ENCODE measurements at places on chromosomes 13 and 19.

DNA sequence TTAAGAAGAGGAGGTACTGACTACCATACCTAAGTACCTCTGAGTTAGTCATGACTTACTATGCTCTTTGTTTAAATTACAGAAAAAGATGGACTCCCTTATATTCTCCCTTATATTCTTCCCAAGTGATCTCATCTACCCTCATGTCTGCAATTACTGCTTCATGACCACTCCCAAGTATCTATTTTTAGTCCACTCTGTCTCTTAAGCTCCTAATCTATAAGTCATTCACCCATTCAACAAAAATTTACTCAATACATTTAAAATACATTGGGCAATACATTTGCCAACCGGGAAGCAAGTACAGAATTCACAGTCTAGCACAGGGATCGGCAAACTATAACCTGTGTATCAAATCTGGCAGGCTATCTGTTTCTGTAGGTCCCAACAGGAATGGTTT, 42.6 kb downstream of the KPNA3 start:
- no peak for DNase-seq

- DNase-seq = no peak
Measured at GRCh38 chr13:80131204-80131603, 209.7 kb downstream of the SPRY2 start.

DNA sequence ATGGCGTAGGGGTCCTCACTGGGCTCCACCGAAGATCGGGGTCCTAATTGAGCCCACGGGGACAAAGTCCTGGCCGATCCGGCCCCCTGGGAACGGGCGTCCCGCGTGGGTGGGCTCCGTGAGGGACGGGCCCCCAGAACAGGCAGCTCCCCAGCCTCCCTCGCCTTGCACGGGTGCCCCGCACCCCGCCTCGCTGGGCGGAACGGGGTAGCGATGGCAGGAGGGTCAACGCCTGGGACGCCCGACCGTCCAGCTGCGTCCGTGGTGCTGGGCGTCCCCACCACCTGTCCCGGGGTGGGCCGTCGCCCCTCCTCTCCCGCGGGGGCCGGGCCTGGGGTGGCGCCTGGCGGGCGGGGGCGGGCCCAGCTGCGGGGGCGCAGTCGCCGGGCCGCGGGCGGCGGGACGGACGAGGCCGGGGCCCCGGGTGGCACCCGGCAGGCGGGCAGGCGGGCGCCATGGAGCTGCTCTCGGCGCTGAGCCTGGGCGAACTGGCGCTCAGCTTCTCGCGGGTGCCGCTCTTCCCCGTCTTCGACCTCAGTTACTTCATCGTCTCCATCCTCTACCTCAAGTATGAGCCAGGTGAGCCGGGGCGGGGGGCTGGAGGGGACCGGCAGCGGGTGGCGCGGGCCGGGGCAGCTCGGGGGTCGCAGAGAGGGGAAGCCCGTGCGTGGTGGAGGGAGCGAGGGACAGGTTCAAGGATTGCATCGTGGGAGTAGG, at the start of gene TMEM38A:
TSS of gene TMEM38A (plus strand) at position 377 of the 717 bp plus-strand sequence. CDS start at position 456, 79 bp downstream.
- DNase-seq = no peak

- no peak for DNase-seq
Measured at GRCh38 chr19:50977626-50978025, 6.1 kb downstream of the KLK7 start.

DNA sequence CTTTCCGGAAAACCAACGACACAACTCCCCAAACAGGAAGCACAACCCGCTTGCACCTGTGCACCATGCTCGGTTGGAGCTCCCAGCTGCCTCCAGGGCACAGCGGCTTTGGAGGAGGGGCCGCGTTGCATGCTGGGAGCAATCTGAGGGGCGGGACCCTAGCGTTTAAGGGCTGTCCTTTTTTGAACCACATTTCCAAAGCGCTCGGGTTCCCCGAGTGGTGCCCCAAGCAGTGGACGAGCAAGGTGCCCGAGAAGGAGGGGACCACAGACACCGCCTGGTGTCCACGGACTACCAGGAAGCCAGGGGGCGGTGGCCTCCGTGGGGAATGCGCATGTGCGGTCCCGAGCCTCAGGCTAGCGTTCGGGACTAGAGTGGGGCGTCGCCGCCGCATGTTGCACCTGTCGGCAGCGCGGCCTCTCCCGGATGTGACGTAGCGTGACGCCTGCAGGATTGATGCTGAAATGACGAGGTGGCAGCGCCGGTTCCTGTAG, 11.9 kb upstream of the ZNF57 start:
- peak; percentile 29 for DNase-seq

- DNase-seq = no peak
Measured at GRCh38 chr13:36750046-36750445, 69.0 kb upstream of the RFXAP start.

DNA sequence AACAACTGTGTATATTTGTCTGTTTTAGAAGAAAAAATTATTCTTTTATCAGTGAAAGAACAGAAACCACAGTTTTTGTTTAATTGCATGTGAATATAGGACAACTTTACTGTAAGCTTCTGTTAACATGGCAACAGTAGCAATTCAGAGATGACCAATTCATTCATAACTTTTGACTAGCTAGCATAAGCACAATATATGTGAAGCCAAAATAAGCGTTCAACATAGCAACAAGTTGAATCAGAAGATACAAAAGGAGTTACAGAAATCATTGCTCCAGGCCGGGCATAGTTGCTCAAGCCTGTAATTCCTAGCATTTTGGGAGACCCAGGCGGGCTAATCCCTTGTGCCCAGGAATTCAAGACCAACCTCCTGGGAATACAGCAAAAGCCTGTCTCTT, 197.1 kb upstream of the GPC6 start:
- no peak for DNase-seq

GRCh38 chr13:24661713-24662112, 18.5 kb upstream of the ATP12A start:
- DNase-seq = no peak

DNA sequence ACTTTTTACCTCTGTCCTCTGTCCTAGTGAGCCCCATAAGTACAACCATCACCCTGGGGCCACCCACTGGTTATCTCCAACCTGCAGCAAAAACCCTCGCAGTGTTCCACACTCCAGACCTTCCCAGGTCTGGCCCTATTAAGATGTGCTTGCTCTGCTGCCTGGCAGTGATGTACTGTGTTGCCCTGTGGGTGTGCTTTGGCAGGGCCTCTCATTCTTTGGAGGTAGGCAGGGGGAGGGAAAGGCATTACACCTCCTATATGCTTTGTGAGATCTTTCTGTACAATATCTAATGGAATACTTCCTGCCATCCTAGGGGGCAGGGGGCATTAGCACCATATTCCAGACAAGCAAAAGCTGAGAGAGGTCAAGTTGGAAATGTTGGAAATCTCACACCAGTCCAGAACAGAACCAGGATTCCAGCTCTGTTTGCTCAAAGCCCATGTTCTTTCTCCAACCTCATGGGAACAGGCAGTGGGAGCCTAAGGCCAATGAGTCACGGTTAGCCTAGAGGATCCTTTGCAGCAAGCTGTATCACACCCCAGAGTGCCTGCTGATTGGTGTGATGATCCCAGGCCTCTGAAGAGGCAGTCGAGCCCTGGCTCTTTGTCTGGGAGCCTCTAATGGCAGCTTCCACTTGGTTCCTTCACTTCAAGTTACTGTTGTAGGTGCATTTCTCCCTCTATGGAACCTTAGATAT, 59.7 kb upstream of the UBL3 start:
- DNase-seq = no peak

DNA sequence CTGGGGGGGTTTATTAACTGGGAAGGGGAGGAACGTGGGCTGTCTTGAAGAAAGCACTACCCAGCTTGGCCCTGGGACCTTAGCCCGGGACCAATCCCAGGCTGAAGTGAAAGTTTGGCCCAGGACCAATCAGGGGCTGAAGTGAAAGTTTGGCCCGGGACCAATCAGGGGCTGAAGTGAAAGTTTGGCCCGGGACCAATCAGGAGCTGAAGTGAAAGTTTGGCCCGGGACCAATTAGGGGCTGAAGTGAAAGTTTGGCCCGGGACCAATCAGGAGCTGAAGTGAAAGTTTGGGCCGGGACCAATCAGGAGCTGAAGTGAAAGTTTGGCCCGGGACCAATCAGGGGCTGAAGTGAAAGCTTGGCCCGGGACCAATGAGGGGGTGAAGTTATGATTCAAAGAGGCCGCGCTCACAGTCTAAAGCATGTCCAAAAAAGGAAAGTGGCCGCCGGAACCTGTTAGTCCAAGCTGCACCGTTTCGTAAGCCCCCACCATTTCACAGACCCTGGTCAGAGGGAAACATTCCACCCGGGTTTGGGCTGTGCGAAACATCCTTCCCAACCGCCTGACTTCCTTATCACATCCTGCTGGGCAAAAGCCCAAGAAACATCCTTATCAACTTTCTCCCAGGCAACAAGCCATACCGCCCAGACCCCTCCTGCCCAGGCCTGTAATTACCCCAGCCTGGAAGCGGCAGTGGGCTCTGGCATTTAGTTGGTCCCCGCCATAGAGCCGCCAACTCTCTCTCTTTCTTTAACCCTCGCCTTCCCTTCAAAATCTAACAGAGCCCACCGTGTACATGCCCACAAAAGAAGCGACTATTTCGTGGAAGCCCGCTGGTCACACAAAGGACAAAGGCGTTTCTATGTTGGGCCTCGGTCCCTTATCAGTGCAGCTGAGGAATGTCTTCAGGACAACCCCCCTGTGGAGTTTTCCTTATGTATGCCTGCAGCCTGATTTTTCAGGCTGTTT, 1.1 kb downstream of the ZNF850 start:
- DNase-seq = no peak

GRCh38 chr19:38817081-38817480, 4.3 kb upstream of the LGALS4 start:
- DNase-seq = no peak

- DNase-seq = no peak
Measured at GRCh38 chr13:87003265-87003664, 667.9 kb upstream of the SLITRK5 start.

- DNase-seq = no peak
Measured at GRCh38 chr13:49784886-49785570, 7.5 kb downstream of the KPNA3 start.

GRCh38 chr13:59771272-59771671, 392.5 kb downstream of the DIAPH3 start:
- DNase-seq = no peak

- no peak for DNase-seq
Measured at GRCh38 chr19:47700934-47701716, 12.1 kb upstream of the EHD2 start.

DNA sequence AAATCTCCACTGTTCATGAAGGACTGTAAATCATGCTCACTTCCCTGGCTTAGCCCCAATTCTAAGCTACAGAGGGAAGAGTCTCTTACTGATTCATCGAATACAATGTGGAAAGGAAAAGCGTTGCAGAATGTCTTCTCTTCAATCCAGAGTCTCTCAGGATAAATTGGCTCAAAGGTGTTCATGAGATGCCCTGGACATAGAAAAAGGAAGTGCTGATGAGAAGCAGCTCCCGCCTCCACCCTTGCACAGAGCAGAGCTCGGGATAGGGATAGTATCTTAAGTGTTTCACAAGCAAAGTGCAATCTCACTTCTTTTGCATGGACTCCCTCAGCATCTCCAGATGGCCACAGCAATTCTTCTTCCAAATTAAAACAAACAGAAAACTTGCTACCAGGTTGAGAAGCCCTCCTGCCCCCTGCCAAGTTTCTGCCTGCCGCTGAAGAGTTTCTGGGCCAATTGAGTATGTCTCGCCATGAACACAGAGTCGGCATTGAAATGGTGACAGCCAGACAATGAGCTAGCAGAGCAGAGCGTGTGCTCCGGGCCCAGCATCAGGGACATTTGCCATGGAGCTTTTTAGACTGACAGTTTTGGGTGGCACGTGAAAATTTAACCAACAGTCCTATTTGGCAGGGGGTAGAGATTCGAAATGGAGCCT, 85.7 kb downstream of the C13orf42 start:
- no peak for DNase-seq

GRCh38 chr19:32350471-32350865, 5.1 kb downstream of the ZNF507 start:
- DNase-seq = no peak

DNA sequence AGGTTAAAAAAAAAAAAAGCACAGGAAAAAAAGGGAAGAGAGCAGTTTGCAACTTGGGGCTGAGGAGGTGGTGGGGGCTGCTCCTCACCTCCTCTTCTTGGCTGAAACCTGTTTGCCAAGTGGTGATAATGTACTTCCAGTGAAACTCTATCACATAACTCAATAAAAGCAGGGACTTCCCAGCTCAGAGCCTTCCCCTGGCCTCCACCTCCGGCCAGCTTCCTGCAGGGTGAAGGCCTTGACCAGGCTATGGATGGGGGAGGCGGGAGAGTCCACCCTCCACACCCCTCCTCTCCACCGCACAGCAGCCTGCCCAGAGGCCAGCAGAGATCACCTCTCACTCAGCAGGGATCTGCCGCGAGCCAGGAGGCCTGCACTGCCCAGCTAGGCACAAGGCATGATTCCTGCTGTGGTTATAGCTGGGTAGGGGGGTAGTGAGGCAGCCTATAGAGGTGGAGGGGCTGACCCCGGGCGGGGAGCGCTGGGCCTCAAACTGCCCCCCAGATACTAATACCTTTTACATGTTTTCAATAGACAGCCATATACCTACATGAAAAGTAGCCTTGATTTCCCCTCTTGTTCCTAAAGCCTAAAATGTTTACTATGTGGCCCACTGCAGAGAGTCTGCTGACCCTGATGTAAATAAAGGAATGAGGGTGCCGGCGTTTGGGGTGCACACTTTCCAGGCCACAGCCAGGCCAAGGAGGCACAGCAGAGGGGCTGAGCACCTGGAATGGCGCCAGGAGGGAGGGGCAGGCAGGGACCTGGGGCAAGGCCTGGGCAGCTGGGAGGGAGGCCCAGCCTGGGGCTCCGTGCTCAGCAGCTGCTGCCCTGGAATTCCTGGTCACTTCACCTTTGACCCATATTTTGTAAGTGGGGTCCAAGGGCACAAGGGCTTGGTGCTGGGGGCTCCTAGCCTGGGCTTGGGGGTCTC, 10.3 kb downstream of the ZNF787 start:
- no peak for DNase-seq

DNA sequence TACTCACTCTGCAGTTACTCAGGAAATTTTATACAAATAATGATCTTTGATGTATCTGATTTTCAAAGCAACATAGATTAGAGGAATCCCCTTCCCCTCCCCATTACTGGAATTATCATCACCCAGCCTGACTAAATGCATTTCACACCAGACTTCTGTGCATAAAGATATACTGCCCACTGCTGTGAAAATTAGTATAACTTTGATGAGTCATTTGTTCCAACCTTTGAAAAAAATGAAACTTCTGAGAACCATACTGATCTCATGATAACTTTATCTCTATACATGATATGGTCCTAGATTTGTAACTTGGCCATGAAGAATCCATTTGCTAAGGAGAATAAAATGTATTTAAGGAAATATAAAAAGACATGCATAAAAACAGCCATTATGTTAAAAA, 63.9 kb downstream of the GPC6 start:
- DNase-seq = no peak

DNA sequence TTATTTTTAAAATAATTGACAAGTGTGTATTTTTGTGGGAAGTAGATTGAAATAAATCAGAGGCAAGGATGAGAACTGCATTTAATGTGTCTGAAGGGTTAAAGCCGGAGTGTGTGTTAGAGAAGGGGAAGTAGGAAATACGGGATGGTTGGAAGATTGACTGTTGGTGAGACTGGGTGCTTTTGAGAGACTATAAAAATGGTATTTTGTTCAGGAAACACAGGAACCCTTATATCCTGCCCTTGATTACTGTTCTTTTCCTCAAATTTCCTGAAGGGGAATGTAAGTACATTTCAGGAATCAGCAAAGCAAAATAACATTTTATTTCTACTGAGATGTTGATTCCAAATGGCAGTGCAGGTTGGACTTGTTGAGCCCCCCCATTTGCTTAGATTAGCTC, 15.1 kb downstream of the IFT88 start:
- no peak for DNase-seq

All from stimulated activated CD8-positive, alpha-beta memory T cell treated with anti-CD3 and anti-CD28 coated beads, Interleukin-15, amount 100 ng/mL, for 1 hour (primary cell).